ENCODE measurements at places on chromosomes 3 and 15.

GRCh38 chr15:48850648-48851047 is 27.3 kb upstream of the EID1 start:
- no peak for DNase-seq

GRCh38 chr3:105345156-105345555 is 21.6 kb upstream of the ALCAM start:
- no peak for DNase-seq

DNA sequence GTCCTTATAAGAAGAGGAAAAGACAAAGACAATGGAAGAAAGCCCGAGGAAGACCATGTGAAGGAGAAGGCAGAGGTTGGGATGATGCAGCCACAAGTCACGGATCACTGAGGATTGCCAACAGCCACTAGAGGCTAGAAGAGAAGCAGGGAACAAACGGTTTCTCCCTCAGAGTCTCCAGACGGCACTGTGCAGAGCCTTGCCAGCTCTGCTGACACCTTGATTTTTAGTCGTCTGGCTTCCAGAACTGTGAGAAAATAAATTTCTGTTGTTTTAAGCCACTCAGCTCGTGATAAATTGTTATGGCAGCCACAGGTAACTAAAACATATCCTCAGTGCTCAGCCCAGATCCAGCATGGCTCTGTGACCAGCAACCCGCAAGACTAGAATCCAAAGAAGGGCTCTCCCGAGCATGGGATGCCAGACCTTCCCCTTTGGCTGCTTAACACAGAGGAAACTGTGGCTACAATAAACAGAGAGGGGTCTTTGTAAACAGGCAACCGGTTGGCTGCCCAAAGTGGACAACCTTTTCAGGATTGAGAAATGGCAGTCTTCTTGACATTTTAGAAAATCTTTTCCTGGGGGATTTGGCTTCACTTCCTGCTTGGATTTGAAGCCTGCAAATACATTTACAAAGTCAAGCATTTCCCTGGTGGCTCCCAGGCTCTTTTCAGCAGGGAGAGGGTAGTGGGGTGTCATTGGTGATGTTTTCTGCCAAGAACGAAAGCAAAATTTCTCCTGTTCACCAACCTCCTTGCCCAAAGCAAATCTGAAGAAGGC is 88.7 kb upstream of the ADPGK start:
- no peak for DNase-seq

- no peak for DNase-seq
Measured at GRCh38 chr3:194330160-194330559, 21.0 kb downstream of the CPN2 start.

- DNase-seq = no peak
Measured at GRCh38 chr15:71084264-71084663, 31.0 kb upstream of the THSD4 start.

DNA sequence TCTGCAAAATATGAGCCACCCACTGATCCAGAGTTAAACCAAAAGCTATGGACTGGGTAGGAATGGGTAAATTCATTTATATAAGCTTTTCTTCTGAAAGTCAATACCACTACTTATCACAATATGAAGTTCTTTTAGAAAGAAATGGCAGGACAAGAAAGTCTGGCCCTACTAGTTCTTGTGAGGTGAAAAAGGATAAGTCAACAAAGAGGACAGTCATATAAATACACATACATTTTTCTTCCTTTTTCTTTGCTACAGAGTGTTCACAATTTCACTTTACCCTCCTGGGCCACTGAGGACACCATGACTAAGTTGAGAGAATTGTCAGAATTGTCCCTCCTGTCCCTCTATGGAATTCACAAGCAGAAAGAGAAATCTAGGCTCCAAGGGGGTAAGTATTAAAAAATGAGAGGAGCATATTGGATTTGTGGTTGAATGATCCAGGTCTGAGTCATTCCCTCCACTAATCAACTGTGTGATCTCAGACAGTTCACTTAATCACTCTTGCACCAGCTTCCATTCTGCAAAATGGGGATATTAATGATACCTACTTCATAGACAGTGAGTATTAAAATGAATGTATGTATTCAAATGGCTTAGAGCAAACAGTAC is 27.6 kb downstream of the ACP3 start:
- no peak for DNase-seq

DNA sequence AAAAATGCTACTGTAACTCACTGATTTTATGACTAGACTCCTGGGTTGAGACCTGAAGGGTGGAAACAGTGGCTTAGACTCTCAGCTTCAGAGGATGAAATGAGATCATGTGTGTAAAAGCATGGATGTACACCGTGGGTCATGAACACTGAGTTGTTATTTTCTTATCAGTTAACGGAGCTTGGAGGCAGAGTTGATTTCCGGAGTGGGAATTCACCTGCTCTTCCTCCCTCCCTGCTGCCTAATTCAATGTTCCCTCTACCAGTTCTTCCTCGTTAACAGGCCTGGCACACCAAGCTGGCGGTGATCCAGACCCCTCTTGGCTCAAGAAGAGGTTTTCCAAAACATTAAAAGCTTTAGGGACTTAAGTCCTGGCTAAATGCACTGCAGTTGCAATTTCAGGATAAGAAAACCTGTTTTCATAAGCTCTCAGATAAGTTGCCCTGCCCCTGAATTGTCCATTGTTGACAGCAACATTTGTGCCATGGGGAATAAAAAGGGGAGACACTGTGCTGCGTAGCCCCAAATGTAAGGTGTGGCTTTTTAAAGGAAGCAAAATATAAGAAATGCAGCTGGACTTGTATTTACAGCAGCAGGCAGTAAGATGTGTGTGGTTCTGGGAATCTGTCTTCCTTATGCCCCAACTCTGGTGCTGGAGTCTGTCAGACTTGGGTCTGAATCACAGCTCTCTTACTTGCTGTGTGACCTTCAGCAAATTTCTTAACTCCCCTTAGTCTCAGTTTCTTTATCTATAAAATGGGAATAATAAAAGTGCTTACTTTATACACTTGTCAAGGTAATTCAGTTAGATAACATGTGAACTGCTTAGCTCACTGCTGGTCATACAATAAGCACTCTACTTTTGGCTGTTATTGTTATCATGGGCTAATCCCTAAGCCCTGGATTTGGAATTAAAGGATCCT is 9.9 kb downstream of the PDIA5 start:
- no peak for DNase-seq

- DNase-seq = no peak
Measured at GRCh38 chr3:13715167-13715954, 164.5 kb downstream of the WNT7A start.

- no peak for DNase-seq
Measured at GRCh38 chr3:69585472-69585871, 153.8 kb upstream of the MITF start.

GRCh38 chr15:88450125-88450798 is 16.9 kb downstream of the MRPL46 start:
- DNase-seq = peak; percentile 39

DNA sequence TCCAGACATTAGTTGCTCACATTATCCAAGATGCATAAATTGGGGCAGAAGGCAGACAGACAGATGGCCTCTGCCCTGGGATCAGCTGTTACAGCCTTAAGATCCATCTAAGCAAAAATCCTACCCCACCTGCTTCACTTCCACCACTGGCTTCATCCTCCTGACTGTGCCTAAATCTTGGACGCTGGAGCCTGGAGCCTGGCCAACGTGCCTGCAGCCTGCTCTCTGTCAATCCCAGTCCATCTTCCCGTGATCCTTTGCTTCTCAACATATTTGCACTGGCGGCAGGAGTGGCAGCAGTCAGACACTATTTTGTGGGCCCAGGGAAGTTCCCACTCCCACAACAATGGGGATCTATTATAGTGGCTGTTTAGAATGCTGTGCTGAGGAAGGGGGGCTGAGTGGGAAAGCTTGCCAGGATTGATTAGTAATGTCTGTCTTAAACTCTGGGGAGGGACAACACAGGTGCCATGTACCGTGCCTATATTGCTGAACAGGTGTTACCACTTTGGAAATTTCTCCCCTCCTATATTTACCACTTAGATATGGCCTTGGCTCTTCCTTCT is 121.2 kb downstream of the MEGF11 start:
- no peak for DNase-seq

- DNase-seq = no peak
Measured at GRCh38 chr15:90930861-90931574, 1.3 kb downstream of the HDDC3 start.

DNA sequence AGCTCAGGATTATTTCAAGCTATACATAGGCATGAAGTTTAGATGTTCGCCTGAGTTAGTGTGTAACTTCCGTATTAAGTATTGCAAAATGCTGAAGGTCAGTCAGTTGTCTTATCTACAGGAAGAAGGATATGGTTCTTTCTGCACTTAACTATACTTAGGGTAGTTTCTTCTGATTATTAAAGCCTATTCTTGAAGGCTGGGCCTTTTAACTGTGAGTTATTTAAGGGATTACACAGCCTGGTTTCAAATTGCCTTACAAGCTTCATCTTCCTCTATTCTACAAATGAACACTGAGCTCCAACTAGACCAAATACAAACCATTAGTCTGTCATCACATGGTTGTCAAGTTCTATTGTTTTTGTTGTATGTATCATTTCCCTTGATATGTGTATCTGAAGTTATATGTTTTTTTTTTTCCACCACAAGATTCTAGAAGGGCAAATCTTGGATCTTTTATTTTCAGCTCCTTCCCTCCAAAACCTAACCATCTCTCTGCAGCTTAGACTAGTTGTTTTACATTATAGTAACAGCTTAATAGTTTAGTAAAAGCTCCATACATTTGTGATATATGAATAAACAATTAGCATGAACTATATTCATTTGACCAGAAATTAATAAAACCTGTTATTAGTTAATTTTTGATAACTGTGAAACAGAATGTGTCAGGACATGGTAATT is 272.9 kb upstream of the KCNMB2 start:
- DNase-seq = no peak

- DNase-seq = no peak
Measured at GRCh38 chr15:101795455-101795854, 7.9 kb upstream of the OR4F6 start.

- no peak for DNase-seq
Measured at GRCh38 chr3:149371001-149371722, 6.3 kb downstream of the TM4SF1 start.

GRCh38 chr3:108022256-108023150 is 68.3 kb downstream of the CD47 start:
- DNase-seq = no peak
